ENCODE measurements at places on chromosomes 11 and 22.

GRCh38 chr22:36100134-36100824 is 60.3 kb downstream of the APOL3 start:
- DNase-seq, result no peak

- no peak for DNase-seq
Measured at GRCh38 chr22:31588970-31589675, 72.9 kb downstream of the PISD start.

DNA sequence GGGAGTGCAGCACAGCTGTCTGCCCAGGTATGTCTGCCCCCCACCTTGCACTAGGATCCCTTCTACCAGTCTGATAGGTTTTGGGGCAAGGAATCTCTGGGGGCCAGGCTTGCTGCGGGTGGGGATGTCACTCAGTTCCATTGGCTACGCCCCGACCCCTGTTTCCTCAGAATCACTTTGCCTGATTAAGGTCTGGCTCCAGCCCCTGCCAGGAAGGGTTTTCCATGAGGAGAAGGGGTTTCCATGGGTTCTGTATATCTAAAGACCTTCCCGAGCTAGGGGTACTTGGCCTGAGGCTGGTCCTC is 14.0 kb downstream of the OTOG start:
- DNase-seq, result no peak

DNA sequence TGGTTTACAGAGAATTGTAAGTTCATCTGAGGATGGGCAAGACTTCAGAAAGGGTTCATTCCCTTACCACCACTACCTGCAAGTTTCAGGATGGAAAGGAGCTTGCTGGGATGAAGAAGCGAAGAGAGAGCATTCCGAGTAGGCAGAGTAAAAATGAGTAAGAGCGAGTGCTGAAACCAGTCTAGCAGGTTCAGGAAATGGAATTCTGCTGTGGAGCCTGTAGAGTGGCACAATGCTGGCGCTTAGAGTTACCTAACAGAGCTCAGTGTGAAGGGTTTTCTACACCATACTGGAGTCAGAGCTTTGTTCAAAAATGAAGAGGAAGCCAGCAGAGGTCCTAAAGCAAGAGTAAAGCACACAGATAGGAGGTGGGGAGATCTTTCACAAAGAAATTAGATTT is 179.2 kb upstream of the ZC3H12C start:
- DNase-seq, result no peak

- DNase-seq, result no peak
Measured at GRCh38 chr22:47192651-47193437, 430.4 kb downstream of the TBC1D22A start.

DNA sequence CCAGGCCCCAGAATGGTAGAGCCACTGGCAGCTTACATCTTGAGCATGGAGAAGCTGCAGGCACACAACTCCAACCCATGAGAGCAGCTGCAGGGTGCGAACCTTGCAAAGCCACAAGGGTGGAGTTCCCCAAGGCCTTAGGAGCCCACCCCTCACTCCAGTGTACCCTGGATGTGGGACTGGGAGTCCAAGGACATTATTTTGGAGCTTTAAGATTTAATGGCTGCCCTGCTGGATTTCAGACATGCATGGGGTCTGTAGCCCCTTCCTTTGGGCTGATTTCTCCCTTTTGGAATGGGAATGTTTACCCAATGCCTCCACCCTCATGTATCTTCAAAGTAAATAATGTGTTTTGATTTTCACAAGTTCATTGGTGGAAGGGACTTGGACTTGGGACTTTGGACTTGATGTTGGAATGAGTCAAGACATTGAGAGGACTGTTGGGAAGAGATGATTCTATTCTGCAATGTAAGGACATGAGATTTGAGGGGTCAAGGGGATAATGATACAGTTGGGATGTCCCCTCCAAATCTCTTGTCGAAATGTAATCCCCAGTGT is 1.1 kb upstream of the KRTAP5-7 start:
- no peak for DNase-seq

DNA sequence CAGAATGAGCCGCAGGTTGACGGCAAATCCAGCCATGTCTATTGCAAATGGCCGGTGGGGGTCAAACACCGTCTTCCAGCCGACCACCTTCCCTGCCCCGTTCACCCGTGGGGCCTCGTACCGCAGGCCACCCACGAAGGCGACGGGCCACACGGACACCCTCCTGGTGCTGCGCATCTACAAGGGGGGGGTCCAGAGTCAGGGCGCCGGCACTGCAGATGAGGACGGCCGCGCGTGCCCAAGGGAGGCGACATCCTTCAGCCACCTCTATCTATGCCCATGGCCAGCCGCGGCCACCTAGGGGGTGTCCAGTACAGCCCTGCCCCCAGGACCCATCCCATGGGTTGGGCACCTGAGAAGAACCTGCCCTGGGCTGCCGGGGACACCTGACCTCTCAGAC is 29.2 kb downstream of the B3GAT1 start:
- DNase-seq, result no peak

GRCh38 chr22:47388778-47389177 is 626.3 kb downstream of the TBC1D22A start:
- no peak for DNase-seq

DNA sequence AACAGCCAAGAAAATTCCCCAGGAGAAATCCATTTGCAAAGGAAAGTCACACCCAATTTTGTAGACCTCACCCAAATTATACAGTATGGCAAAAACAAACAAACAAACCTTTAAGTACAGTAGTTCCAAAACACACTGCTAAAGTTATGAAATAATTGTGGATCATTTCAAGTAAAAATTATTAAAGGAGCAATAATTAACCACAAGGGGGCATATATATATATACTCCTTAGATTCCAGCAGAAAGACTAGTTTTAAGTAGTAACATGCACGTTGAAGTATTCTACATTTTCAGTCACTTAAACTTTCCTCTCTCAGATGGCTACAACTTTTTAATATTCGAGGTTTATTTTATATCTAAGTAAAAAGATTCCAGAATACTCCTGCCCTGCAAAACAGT is 26.8 kb downstream of the RNF141 start:
- no peak for DNase-seq

DNA sequence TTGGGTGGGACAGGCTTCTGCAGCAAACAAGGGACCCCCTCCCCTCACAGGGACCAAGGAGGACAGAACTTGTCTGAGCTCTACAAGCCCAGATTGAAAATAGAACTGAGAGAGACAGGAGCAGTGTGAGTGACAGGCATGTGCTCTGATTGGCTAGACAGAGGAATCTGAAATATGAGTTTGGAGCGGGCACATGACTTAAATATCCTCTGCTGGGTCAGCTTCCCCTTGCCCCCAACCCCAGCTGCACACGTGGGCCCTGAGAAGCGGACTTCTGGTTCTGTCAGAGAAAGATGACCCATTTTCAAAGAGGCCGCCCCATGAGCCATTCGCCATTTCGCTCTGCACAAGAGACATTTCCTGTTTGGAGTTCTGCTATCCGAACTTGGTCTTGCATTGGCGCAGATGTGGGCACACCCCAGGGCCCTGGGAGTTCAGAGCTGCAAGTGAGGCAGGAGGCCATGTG is 5.3 kb downstream of the TUBA8 start:
- DNase-seq, result no peak

GRCh38 chr11:69108030-69108429 is 47.7 kb upstream of the SMIM38 start:
- DNase-seq, result no peak

- DNase-seq, result no peak
Measured at GRCh38 chr11:18723991-18724390, 2.0 kb downstream of the IGSF22 start.

GRCh38 chr11:46640036-46640788 is 22.9 kb downstream of the ATG13 start:
- no peak for DNase-seq

DNA sequence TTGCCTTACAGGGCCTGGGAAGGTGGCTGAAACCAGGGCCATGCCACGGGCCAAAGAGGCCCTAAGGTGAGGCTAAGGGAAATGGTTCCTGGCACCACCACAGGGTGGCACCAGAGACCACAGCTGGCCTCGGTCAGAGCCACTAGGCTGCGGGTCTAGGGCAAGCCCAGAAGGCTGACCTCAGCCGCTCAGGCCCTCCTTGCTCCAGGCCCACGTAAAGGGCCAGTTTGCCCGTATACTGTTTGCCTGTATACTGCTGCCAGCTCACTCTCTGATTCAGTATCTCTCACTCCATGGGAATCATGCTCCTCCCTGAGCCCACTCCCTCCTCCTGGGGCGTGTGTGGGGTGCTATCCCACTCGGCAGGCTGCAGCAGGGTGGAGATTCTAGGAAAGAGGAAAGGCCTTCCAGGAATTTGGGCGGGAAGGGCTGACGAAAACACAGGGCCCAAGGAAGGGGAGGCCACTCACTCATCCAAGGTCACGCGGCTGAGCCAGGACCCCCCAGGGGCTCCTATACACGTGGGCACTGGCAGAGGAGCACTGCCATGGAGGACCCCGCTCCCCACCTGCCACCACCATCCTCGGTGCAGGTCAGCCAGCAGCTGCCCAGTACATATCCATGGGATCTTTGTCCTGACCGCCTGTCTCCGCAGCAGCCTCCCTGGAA is 62.4 kb downstream of the NECTIN1 start:
- DNase-seq, result peak; percentile 33

DNA sequence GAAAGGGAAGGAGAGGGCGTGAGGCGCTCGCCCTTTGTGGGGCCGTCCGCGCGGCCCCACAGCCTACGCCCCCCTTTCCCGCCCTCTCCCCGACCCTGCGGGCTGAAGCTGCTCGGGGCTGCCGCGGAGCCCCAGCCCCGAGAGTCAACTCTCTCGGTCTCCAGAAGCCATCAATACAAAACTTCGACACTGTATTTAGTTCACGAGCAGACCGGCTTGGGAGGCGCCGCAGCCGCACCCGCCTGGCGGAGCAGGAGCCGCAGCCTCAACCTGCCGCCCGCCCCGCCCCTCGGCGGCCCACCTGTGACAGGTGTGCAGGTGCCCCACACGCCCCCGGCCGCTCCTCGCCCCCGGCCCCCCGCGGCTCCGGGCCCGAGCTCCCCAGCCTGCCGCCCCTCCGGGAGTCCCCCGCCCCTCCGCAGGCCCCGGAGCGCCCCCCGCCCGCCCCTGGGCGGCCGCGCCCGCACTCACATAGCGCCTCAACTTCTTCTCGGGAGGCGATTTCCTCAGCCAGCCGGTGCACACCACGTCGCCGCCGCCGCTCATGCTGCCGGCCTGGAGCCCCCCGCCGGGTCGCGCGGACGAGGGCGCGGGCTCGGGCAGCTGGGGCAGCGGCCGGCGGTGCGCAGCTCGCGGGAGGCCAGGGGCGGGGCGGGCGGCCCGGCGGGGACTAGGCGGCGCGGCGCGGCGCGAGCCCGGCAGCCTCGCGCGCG is at the start of gene GAB2:
Gene GAB2 (minus strand): TSS at position 646 of the 713 bp plus-strand sequence. CDS start 100 bp downstream, at position 546.
- no peak for DNase-seq

DNA sequence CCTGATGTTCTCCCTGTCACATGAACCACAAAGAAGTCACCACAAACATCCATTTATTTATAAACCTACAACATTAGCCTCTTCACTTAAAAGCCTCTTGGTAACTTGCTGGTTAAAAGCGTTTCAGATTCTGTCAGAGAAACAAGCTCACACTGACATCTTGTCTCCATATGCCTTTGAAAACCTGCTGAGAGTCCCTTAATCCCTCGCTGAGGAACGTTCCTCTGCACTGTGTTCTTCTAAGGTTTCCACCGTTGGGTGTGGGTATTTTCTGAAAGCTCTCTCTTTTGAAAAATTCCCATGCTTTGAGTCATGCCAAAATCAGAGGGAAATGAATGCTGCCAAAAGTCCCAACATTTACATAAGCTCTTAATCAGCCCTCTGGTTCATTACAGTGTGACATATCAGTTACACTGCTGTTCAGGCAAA is 149.8 kb downstream of the CCDC34 start:
- DNase-seq, result no peak

DNA sequence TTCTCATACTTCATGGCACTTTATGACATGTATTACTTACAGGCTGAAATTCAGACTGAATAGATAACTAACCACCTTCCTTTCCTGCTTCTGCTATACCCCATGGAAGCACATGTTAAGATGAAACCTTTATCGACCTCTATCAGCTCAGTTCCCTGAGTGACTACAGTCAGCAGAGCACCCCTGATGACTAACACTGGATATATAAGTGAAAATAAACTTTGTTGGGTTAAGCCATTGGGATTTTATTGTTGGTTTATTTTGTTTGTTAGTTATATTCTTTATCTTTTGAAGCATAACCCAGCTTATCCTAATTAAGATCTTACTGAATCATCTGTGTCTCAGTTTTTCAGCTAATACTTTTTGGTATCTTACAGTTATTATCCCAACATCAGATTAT is 23.0 kb upstream of the MAML2 start:
- no peak for DNase-seq

DNA sequence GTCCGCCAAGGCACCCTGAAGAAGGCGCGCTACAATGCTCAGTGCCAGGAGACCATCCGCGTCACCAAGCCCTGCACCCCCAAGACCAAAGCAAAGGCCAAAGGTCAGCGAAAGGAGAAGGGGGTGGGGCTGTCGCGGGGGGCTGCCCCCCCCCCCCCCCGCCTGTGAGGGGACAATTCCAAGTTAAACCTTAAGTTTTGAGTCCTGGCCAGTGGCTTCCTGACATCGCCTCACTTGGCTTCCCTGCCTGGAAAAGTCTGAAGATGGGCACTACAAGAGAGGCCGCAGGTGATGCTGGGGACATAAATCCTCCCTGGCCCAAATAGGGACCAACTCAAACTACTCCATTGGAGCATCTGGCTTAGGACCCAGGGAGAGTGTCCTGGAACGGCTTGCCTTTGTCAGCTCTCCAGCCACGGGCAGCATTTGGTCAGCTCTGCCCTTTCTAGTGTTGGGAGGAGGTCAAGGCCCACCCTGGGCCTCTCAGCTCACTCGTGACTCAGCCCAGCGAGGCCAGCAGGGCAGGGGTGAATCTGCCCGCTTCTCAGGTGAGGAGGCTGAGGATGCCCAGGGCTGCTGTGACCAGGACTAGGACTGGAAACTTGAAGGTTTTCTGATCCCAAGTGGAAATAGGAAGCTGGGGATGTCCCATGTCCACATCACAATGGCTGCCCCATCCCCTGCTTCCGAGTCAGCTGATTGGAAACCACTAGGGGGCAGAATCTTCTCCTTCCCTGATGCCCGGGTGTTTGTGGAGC is 1.4 kb downstream of the MDK start:
- DNase-seq, result no peak

DNA sequence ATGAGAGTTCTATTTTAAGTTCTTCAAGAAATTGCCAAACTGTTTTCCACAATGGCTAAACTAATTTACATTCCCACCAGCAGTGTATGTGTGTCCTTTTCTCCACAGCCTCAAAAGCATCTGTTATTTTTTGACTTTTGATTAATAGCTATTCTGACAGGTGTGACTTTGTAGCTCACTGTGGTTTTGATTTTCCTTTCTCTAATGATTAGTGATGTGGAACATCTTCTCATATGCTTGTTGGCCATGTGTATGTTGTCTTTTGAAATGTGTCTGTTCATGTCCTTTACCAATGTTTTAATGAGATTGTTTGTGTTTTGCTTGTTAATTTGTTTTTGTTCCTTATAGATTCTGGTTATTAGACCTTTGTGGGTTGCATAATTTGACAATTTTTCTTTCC is 18.0 kb upstream of the RAB38 start:
- DNase-seq, result no peak
